ENCODE measurements at places on chromosomes 2 and 18. TPM values are rescaled to one million over a fixed set of nuclear protein-coding genes. Genes with fewer than 3 reads are reported as not detected.

- DNase-seq: no peak
These were observed 40.5 kb upstream of the POLE4 start for GRCh38 chr2:74917702-74918619.

DNA sequence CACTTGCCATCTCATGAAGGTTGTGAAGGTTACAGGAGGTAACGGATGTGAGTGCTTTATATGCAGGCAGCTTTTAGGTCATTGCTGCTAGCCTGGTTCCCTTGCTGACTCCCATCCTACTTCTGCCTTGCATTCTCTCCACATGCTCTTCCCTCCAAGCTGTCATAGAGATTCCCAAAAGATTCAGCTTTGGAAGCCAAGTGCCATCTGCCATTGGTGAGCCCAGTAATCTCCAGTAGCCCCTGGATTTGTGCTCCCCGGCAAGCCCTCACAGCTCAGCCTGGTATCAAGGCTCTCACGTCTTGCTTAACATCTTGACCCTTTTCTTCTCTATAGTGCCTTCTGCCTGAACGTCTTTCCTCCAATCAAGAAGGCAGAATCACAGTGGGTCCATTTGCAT lies 61.6 kb downstream of the MYT1L start:
- DNase-seq: no peak

GRCh38 chr2:24577481-24577880 lies 86.4 kb downstream of the NCOA1 start:
- DNase-seq: no peak

DNA sequence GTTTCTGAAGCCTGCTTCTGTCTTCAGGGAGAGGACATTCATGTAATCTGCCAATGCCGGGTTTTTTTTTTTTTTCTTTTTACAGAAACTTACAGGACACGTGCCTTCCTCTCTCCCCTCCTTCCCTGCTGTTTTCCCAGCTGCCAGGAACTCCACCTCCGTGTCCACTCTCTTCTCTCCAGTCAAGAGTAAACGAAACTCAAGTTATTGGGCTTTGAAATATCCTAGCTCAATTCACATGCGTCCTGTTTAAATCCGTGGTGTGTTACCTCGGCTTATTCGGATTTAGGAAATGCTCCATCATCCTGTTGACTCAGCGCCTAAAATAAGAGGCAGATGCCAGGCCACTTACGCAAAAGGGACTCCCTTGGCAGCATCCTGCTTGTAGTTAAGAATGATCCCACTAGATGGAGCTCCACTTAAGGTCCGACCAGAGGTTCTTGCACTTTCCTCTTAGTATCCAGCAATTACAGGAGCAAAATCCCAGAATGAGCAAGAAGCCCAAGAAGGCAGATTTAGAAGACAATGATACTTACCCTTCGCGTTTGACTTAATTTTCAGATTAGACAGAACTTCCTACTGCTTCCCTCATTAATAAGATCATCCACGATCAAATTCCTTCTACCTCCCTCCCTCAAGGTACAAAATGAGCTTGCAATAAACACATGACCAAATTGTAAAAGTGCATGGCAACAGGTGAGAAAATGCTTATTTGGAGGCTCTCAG lies 97.2 kb upstream of the ZCCHC2 start:
- DNase-seq: peak; percentile 48

GRCh38 chr2:37920570-37920969 lies 4.5 kb upstream of the RMDN2 start:
- no peak for DNase-seq

DNA sequence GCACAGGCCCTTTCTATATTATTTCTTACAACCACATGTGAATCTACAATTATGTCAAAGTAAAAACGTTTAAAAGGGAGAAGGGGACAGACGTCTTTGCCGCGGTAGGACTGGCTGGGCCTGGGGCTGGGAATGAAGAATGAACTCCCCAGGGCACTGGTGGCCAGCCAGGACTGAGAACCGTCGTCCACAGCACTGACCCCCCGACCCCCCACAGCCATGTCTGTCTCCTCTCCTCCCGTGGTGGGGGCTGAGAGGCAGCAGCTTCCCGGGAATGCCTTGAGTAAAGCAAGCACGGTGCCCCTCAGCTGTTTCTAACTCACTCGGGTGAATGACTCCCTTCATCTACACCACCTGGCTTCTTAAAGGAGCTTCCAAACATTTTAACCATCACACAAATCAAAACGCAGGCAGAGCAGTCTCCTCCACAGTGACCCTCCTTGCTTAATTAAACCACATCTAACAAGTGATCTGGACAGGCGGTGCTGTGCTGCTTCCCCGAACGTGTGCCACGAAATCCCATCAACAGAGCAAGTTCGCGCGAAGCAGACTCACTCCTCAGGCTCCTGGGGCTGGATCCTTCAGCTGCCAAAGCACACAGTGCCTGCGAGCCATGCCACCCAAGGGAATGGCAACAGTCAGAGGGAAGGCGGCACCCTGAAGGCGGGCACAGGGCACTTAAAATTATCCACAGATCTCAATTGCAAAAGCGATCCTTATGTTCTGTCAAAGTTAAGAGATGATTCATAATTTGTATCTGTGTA lies 217.7 kb downstream of the EIPR1 start:
- DNase-seq: no peak

GRCh38 chr18:59067873-59068272 lies 71.8 kb upstream of the SEC11C start:
- DNase-seq: no peak

- no peak for DNase-seq
These were observed 20.7 kb downstream of the SPTBN1 start for GRCh38 chr2:54476852-54477251.

GRCh38 chr2:239321596-239322415 lies 79.0 kb downstream of the HDAC4 start:
- DNase-seq: peak; percentile 81

DNA sequence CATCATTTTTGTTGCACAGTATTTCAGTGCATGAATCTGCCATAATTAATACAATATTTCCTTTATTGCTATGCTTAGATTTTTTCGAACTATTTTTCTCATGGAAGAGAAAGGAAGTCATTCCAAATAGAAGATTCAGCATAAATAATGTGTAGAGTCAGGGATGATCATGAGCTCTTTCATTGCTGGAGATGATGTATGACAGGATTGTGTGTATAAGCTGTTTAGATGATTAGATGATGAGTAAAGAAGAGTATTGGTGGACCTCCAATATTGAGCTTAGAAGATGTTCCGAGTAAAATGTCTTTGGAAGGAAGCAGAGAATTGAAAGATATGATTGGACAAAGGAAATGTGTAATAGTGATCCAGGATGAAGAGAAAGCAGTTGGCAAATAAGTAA lies 364.5 kb downstream of the PARD3B start:
- no peak for DNase-seq

DNA sequence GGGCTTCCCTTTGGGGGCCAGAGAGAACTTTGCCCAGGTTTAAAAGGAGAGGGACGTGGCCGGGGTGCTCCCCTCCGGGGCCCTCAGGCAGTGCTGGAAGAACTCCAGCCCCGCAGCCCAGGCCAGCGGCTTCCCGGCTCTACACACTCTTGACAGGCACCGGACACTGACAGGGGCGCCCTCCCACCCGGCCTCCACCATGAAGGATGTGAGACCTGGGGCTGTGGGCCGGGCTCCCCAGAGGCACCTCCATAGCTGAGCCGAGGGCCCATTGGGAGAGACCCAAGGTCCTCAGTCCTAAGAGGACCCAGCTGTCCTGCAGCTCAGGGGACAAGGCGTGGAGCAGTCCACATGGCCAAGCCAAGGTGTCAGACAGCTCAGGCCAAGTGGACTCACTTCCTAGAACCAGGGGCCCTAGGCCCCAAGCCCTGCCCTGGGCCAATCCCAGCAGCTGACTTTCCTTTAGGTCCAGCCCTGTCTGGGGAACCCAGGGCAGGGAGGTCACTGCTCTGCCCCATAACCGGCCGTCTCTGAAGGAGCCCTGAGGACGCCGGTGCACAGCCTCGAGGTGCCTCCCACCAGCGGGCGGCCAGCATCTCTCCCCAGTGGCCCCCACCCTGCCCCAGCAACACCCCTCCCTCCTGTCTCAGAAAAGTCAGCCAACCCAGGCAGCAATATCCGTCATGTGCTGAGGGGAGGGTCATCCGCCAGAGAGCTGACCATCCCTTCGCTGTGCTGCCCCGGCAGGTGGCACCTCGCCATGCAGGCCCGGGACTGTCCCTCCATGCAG lies 51.8 kb downstream of the BIN1 start:
- DNase-seq: no peak

GRCh38 chr2:59798687-59799232 lies 754.7 kb downstream of the BCL11A start:
- no peak for DNase-seq

DNA sequence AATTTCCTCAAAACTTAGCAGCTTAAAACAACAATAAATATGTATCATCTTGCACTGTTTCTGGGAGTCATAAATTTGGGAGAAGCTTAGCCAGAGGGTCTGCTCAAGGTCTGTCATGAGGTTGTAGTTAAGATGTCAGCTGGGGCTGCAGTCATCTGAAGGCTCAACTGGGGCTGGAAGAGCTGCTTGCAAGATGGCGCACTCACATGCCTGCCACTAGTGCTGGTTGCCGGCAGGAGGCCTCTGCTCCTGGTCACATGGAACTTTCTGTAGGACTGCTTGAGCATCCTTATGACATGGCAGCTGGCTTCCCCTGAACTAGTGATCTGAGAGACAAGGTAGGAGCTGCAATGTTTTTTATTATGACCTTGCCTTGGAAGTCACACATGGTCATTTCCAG lies 215.5 kb upstream of the HAAO start:
- DNase-seq: no peak

DNA sequence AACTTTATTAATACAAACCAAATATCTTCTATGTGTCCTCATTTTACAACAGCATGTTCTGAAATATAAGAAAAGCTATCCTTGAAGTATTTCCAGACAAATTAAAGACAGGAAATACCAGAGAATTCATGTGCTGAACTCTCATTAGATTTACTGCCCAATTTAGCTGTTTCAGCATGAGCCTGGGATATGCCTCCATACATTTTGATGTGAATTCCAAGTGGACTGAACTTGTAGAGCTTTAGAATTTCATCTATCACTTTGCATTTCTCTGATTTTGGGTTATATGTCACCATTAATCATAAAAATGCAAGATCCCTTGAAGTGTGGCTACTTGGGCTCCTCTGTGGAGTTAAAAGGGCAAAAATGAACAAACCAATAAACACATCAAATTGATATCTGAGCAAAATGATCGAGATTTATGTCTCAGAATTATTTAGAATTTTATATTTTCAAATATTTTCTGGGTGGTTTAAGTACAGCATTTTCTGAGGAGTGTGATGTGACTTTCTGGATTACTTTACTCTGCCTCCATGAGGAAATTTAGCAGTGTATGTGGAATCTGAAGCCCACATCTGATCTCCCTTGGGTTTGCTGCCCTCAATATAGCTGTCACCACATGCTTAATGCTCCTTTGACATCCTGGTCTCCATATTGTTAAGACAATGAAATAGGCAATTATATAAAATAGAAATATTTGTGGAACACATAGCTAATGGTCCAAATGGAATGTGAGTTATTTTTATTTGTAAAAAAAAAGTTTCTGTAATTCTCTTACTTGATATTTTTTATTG lies 206.6 kb upstream of the RBMS1 start:
- DNase-seq: no peak

GRCh38 chr2:200336980-200337615 lies 30.6 kb downstream of the SPATS2L start:
- no peak for DNase-seq

DNA sequence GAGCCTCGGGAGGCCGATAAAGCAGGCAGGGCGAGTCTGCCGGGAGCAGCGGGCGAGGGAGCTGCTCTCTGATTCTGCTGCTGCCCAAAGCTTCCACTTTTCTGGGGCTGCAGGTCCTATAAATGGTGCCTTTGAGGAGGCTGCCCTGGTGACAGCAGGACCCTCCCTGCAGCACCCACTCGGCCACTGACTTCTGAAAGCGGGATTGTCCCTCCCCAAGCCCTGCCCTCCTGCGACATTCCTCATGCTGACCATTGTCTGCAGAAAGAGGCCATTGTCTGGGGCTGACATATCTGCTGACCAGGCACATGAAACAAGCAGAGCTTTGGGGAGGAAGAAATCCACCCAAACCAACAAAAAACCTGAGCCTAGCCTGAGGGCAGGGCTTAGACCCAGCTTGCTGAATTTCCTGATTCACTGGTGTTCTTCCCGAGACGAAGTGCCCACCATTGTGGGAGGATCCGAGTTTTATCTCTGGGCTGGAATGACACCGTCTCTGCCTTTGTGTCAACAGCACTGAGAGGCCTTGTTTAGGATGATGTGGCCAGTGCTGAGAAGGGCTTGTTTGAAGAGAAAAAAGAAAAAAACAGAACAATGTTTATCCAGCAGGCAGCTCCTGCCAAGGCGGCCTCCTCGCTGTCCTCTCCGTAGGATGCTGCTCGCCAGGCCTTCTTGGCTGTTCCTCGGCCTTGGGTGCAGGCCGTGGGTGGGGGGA lies 129.7 kb downstream of the MYCN start:
- DNase-seq: no peak

GRCh38 chr18:53991202-53991601 lies 233.3 kb downstream of the MBD2 start:
- DNase-seq: no peak

- DNase-seq: no peak
These were observed 86.0 kb upstream of the AFF3 start for GRCh38 chr2:100228415-100228814.

AOX1 gene
- total RNA-seq: not detected

LONRF2 gene
- total RNA-seq: not detected

HNMT gene
- not detected for total RNA-seq

SP140L gene
- total RNA-seq: 36.3 TPM

SERPINB5 gene
- total RNA-seq: not detected

CD8A gene
- total RNA-seq: 357 TPM

MOGAT1 gene
- total RNA-seq: not detected

SERPINB11 gene
- total RNA-seq: not detected
